Activated CD4-positive, alpha-beta T cell treated with anti-CD3 and anti-CD28 coated beads, Interleukin-2, amount 50 U/mL, for 24 hours (primary cell): ENCODE measurements at places on chromosomes 7 and 10.

DNA sequence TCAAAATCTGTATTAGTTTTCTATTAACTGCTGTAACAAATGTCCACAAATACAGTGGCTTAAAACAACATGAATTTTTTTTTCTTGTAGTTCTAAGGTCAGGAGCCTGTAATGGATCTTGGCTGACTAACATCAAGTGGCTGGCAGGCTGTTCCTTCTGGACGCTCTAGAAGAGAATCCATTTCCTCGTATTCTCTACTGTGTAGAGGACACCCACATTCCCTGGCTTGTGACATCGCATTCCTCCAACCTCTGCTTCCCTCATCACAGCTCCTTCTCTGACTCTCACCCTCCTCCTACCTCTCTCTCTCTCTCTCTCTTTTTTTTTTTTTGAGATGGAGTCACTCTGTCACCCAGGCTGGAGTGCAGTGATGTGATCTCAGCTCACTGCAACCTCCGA, 4.8 kb upstream of the CALHM1 start:
- DNase-seq: no peak

DNA sequence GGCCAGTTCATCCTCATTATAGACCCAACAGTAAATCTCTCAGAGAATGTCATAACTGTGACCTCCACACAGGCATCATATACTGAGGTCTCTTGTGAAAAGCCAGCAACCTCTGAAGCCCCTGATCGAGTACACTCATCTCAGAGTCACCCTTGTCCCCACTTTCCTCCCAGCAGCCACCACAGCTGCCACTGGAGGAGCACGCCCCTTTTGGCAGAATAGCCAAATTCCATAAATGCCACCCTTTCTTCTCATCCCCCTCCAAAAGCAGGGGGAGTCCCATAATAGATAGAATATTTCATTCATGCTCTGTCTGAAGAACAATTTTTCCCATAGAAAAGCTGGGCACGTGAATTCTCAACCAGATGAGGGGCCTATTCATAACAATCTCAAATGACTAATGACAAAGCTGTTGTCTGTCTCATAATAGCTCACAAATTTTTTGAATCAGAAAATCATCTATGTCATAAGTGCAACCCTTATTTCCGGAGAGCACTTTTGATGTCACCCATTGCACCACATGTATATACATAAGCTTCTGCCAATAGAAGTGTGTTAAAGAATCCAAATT, 47.4 kb downstream of the SGMS1 start:
- no peak for DNase-seq

DNA sequence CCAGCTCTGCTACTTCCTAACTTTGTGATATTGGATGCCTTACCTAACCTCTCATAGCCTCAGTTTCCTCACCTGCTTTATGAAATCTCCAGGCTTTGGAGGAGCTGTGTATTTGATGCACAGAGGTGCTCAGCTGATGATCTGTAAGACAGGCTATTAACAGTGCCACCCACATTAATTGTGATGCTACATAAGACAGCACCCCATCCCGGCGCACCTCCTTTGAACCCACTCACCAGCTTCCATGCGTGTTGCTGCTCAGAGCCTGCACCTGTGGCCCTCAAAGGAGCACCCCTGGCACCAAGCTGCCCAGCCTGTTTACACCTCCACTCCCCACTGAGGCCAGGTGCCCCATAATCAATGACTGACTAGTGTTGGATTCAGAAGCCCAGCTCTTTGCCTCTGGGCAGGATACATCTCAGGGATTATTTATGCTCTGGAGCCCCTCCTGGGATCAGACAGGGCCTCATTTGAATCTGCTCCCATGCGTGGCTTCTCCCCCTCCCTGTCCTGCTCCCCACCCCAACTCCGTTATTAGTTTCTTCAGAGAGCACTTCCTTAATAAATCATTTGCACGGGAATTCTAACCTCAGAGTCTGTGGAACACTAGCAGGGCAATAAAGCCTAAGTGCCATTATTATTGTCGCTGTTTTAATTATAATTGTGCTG, 87.7 kb downstream of the GFRA1 start:
- DNase-seq: no peak

- no peak for DNase-seq
Measured at GRCh38 chr10:108850138-108850854, 1073.0 kb downstream of the XPNPEP1 start.

DNA sequence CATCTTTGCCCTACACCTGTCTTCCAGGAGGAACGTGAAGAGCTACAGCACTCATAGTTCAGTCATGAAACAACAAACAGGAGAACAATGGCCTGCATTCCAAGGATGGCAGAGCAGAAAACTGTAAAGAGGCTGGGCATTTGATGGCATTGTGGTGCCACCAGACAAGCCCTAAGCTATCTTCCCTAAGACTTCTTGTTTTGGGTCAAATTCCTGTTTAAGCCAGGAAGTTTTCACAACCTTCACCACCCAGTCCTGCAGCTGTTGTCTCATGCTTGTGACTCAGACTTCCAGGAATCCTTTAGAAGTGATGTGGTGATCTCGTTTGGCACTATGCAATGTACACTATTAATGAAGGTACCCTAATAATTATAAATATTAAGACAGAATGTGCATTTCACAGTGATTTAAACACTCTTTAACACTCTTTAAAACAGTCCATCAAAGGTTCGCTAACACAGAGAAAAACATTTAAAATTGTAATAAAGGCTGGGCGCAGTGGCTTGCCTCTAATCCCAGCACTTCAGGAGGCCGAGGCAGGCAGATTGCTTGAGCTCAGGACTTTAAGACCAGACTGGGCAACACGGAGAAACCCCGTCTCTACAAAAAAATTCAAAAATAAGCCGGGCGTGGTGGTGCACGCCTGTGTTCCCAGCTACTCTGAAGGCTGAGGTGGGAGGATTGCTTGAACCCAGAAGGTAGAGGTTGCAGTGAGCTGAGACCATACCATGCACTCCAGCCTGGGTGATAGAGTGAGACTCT, 2.7 kb upstream of the HERPUD2 start:
- DNase-seq: no peak

DNA sequence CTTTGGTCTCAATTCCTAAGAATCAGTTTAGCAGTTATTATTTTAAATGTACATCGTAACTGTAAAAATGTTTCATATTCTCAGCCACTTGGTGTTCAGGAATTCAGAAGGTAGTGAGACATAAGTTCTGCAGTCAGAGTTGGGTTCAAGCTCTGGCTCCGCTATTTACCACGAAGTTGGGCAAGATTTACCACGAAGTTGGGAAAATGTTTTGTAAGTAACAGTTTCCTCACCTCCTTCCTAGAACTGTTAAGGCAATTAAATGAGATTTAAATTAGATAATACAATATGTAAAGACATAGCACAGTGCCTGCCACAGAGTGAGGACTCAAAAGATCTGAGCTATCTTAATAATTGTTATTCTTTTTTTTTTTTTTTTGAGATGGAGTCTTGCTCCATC, 16.3 kb upstream of the ABLIM1 start:
- DNase-seq: no peak

- DNase-seq: no peak
Measured at GRCh38 chr7:50281680-50282445, 22.7 kb upstream of the IKZF1 start.

GRCh38 chr7:99897322-99898022, 20.6 kb upstream of the OR2AE1 start:
- no peak for DNase-seq

DNA sequence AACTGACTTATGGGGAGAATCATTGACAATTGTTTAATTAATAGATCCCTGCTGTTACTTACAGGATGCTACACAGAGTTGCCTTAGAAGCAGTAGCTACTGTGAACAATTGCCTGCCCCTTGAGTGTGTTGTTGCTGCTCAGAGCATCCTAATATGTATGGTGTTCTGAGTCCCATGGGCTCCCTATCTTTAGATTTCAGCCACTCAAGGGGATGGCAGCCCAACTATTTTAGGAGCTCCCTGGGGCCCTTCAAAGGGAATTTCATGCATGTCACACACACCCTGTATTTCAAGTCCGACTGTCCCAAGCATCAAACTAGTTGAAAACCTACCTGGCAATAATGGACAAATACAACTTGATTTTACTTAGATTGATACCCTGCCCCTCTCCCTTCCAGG, 111.2 kb downstream of the NOC3L start:
- no peak for DNase-seq

DNA sequence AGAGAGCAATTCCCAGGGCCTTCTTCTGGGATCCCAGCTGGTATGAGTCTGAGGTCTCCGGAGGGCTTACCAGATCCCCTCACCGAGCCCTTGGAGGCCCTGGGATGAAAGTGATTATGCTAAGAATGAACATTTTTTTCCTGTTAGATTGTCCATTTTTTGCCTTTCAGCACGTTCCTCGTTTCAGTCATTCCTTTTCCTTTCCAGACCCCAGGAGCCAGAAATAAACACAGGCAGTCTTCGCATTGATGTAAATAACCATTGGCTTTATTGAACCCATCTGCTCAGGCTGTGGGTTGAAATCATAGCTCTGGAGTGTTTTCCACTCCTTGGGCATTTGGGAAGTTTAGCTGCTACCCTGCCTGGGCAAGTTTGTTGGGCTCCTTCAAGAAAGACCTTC, 320.9 kb upstream of the AUTS2 start:
- no peak for DNase-seq

DNA sequence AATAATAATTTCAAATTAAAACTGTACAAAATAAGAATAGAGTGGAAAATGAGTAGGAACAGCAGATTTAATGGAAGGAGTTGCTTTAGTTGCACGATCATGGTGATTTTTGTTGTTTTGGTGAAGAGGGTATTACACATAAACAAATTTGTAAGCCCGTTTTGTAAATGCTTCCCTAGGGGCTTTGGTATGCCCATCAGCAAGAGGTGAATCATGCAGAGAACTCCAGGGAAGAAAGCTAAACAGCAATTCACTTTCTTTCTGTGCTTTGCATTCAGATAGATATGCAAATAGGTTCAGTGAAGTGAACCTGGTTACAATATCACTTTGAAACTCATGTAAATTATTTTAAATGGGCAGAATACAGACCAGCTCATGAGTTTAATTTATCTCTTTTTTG, 422.2 kb upstream of the MTPN start:
- no peak for DNase-seq

DNA sequence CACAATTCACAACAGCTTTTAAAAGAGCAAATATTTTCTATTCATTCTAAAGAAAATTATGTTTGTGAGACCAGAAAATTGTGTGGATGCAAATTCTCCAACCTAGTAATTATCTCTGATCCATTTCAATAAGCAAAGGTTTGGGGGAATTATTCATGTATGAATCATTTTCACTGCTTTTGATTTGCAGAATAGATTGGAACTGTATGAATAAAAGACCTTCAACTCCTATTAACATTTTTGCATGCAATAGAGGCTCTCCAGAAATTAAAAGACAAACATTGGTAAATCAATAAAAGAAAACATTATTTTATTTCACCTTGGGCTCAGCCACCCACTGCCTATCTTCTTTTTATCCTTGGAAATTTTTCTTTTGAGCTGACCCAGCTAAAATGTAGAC, 43.5 kb downstream of the FEZF1 start:
- no peak for DNase-seq

- DNase-seq: no peak
Measured at GRCh38 chr10:15251791-15252380, 83.4 kb upstream of the NMT2 start.

GRCh38 chr7:89776980-89777379, 377.3 kb upstream of the STEAP1 start:
- no peak for DNase-seq
